ENCODE measurements at places on chromosomes 6 and 20.

- DNase-seq, result no peak
Measured at GRCh38 chr20:9963029-9963428, 71.8 kb upstream of the ANKEF1 start.

- DNase-seq, result no peak
Measured at GRCh38 chr6:18527836-18528743, 140.9 kb downstream of the RNF144B start.

DNA sequence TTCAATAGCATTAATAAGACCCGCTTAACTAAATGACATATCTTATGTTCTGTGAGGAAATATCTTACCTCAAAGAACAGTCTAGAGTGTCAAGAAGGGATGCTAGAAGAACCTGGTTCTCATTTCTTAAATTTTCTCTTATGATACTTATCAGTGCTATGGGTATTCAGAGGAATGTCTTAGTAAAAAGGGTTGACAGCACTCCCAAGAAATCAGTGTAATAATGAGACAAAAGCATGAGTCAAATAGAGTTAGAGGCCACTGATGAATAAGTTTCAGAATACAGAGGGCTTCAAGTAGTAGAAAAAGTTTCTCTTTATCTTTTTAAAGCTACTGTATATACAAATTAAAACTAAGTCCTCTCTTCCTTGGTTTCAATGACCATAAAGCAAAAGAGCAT lies 242.8 kb downstream of the GJA1 start:
- no peak for DNase-seq

- no peak for DNase-seq
Measured at GRCh38 chr6:157063176-157063905, 260.0 kb downstream of the TMEM242 start.

- DNase-seq, result no peak
Measured at GRCh38 chr20:38209736-38210405, 44.8 kb upstream of the TGM2 start.

- no peak for DNase-seq
Measured at GRCh38 chr6:5506149-5506548, 244.8 kb downstream of the FARS2 start.

- DNase-seq, result no peak
Measured at GRCh38 chr20:12166053-12166717, 248.5 kb downstream of the BTBD3 start.

DNA sequence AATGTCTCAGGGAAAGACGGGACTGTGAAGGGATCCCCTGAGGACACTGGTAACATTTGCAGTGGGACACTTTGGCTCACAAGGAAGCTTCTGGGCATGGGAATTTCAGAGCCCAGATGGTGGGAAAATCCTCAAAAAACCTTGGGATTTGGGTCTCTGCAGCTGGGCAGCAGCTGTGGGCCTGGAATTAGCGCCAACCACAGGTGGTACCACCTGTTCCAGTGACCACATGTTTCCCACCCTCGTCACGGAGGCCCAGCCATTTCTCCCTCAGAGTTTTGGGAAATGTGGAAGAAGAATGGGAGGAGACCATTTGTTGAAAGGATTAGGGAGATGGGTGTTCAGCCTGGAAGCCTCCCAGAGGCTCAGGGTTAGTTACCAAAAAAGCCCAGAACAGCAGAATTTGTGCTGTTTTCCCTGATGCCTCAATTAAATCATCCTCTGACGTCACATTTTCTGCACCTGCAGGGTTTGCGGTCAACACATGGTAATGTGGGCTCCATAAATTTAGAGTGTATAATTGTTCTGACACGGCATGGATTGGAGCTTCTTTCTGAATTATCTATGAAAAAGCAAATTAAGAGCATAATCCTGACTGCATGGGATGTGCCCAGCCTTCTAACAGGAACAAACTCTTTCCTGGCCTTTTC lies 34.4 kb downstream of the EDN3 start:
- no peak for DNase-seq

- no peak for DNase-seq
Measured at GRCh38 chr6:54262971-54263370, 45.3 kb upstream of the TINAG start.

GRCh38 chr6:157832250-157832967 lies 9.4 kb downstream of the SNX9 start:
- DNase-seq, result no peak

- no peak for DNase-seq
Measured at GRCh38 chr6:30719356-30719755, 796 bp upstream of the TUBB start.

DNA sequence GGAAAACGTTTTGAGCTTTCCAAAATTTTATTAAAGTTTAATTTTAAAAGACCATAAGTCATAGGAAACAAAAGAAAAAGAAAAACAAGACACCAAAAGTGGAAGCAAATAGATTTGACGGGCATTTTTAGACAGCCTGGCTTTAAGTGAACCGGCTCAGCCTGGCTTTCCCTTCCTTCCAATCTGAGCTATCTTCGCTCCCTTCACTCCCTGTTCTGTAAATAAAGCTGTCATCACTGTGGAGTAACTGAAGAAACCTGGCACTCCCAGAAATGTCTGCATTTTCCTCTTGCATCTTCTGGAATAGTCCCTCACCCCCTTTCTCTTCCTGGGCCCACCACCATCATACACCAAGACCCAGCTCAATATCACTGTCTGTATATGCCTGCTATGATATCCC lies 131.9 kb downstream of the IMPG1 start:
- DNase-seq, result no peak

DNA sequence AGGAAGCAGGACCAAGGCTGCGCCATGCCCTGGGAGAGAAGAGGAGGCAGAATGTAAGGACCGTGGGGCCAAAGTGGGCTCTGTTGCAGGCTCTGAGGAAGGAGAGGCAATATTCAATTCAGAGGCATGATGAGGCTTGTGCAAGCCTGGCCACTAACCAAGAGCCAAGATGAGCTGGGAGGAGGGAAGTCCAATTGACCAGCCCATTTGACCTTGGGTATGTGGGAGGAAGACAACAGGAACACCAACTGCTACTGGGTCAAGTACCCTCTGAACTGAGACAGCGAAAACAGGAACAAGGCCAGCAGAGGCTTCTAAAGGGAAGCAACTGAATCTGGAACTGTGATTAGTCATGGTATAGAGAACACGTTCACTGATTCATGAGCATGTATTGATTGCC lies 779.6 kb downstream of the MAFB start:
- no peak for DNase-seq

- no peak for DNase-seq
Measured at GRCh38 chr6:53504512-53504911, 40.4 kb downstream of the GCLC start.

- DNase-seq, result no peak
Measured at GRCh38 chr6:165770397-165771082, 107.5 kb upstream of the PDE10A start.

DNA sequence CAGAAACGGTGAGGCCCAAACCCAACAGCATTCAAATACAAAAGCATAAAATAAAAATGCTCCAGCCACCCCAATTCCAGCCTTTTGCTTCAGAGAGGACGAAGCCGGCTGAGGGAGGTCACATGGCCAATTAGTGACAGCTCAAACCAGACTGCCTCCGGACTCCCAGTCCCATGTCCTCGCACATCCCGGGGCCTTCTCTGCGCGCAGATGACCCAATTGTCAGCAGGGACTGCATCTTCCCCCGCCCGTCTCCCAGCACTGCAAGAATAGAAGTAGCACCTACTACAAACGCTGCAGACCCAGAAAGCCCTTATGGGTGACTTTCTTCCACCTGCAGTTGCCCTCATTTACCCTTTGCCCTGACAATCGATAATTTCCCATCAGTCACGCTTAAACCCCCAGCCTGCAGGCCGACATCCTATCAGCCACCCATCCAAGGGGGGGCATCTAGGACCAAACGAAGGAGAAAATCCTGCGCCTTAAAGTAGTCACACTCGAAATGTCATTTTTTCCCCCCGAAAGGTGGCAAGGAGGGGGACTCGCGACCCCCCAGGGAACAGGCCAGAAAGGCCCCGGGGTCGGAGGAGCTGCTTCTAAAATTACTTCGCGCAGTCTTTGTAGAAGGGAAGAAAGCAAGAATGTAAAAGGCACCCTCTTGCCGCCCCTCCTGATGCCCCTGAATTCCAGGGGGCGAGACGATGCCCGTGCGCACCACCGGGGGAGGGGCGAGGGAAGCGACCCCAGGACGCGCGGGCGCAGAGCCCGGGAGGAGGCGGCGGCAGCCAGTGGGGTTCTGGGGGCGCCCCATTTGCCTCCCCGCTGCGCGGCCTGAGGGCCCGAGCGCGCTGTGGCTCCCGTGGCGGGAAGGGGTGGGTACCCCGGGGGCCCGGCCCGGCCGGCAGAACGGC lies 792 bp downstream of the SLC23A2 start:
- peak; percentile 48 for DNase-seq

DNA sequence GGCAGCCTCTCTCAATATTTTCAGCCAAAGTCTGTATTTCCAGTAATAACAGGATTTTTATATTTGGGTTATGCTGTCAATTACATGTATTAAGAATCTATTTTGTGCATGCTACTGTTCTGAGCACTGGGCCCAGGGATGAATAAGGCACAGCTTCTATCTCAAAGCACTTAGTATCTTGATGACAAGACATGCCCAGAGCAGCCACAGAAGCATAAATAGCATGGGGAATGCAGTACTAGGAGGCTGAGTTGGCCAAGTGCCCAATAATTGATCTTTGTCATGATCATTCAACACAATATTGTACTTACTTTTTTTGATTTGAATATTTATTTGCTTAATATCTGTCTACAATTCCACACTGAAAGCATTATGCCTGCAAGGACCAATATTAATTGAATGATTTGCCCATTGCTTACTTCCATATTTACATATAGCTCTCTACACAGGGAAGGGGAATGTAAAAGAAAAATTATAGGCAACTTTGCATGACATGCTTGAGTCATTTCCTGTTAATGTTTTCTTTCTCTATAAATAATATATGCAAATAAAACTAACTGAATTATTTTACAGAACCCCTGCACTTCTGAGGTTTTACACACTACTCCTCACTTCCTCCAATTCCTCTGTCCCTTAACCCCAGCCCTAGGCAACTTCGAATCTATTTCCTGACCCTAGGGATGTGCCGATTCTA lies 298.9 kb upstream of the BMP2 start:
- no peak for DNase-seq

GRCh38 chr20:50015636-50015992 lies 32.8 kb downstream of the SNAI1 start:
- DNase-seq, result no peak

- DNase-seq, result no peak
Measured at GRCh38 chr6:72770959-72771358, 149.1 kb downstream of the KCNQ5 start.

- DNase-seq, result no peak
Measured at GRCh38 chr20:36777167-36777566, 3.6 kb upstream of the DSN1 start.

- DNase-seq, result no peak
Measured at GRCh38 chr20:47724396-47724795, 60.9 kb downstream of the SULF2 start.

DNA sequence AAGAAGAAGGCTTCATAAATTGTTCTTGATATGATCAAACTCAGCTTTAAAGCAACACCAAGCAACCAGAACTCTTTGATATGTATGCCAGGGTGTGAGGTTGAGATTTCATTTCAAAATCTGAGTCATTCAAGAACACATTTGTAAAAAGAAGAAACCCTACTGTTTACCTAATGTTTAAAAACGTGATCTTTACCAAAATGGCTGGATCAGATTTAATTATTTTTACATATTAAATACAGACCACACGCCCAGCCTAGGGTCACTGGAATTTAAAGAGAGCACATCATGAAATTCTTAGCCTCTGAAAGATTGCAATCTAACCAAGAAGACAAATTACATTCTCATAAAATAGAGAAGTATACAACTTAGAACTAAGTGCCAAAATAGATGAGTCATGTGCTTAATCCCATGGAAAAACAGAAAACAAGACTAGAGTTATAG lies 206.8 kb upstream of the SMLR1 start:
- no peak for DNase-seq

GRCh38 chr20:2706688-2707352 lies 14.2 kb downstream of the EBF4 start:
- DNase-seq, result no peak

- DNase-seq, result no peak
Measured at GRCh38 chr20:15951658-15952057, 621.6 kb downstream of the KIF16B start.

DNA sequence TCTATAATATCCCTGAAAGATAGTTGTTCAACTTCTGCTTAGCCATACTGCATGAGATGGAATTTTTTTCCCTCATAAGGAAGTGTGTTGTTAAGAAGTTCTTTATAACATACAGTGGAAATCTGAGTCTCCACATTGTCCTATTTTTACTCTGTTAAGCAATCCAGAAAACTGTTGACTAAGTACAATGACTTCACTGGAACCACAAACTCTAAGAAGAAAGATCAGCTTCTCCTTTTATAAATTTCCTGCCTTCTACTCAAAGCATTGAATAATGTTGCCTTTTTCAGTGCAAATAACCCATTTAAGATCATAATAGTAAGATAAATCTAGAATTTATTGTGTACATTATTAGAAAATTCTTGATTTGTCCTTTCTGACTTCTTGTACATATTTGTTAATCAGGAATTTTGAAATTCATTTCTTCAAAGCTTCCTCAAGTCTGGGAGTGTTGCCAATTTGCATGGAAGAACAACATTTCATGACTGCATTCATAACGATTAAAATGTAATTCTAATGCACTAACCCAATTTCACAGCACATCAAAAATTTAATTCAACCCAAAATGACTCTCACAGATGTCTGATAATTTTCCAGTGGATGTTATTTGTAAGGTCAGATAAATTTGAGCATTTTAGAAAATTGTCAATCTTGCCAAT lies 45.6 kb upstream of the ANKEF1 start:
- no peak for DNase-seq

DNA sequence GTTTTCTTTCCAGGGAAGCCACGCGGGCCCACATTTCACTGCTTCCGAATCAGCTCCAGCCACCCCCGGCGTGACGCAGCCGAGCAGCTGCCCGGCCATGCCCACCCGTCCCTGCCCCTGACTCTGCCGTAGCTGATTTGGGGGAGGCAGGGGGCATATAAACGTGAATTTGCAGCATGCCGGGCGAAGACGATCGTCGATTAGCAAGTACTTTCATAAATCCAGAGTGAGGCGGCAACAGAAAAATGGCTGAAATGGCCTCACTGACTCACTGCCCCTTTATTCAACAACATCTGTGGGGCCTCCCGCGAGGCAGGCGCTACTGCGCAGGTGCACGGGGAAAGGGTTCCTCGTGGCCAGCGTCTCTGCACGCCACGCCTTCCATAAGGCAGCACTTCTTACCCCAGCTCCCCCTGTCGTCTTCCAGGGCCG lies 118.0 kb downstream of the DLL1 start:
- DNase-seq, result no peak

DNA sequence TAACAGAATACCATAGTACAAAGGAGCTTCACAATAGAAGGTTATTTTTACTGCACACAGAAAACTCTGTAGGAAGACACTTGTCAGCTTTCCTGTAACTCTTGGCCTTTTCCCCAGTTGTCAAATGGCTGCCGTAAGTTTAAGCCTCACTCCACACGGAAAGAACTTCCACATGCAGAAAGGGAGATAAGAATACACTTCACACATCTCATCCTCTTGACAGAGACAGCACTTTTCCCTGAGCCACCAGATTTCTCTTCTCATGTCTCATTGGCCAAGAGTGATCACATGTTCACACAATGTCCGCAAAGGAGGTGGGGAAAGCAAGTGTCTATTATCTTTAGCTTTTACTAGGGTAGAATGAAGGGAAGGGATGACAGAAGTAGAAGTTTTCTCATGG lies 540.7 kb downstream of the HAO1 start:
- no peak for DNase-seq

All from cerebellar nuclear complex (tissue), 1 donor.